ENCODE measurements at places on chromosomes 7 and 10.

GRCh38 chr7:130476297-130477150, 15.4 kb upstream of the MEST start:
- DNase-seq: no peak

DNA sequence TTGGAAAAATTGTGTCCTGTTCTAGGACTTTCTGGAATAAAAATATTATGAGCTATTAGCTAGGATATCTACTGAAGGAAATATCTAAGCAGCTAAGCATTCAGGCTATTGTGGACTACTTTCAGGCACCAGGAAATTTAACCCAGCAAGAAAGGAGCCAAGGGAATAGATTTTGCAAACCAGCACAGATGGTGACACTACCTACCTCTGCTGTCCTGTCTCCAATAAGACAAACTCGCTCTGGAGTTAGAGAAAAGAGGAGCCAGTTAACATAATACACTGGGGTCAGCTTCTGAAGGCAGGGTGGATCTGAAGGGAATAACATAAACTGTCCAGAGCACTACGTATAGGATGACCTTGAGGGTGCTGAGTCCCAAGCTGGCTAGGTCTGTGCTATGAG, 223.7 kb upstream of the PRSS58 start:
- DNase-seq: no peak

- DNase-seq: no peak
Measured at GRCh38 chr10:59027975-59028655, 148.3 kb upstream of the PHYHIPL start.

GRCh38 chr7:155998328-155998691, 186.0 kb upstream of the SHH start:
- DNase-seq: no peak

GRCh38 chr7:137865764-137866163, 19.0 kb upstream of the DGKI start:
- no peak for DNase-seq

DNA sequence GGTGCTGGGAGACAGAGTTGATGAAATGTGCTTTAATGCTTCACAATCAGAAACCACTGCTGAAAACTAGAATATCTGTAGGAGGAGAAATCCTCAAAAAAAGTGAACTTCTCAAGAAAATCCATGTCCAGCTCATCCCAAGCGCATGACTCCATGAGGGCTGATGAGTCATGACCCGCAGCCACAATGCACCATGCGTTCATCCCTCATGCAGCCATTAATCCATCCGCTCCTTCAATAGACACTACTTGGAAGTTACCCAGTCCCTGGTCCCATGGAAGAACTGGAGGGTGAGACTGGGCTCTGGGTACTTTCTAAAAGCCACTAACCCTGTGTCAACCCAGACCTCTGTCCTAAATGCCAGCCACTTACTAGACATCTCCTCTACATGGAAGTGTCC, 24.4 kb downstream of the TMEM273 start:
- no peak for DNase-seq

DNA sequence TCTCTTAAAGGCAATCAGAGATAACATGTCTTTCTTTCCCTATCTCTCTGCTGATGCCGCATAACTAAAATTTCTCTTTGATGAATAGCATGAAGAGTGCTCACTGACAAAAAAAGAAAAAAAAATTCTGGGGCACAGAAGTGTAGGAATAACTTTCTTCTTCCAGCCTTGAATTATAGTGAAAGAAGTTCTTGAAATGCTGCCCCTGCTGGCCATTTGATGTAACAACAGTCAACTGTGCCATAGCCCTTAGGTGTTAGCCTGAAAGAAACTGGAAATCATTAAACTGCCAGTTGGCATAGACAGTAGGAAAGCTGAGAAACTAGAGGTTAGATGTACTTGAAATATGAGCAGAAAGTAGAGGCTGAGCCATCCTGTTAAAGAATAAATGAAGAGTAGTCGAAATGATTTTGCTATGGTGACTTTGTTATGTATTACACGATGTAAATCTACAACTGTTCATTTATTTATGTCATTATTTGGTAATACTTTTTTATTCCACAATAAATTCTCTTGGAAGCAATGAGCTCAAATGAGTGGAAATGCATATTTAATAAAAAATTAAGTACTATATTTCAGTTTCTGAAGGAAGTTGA, 48.3 kb upstream of the FAM171A1 start:
- no peak for DNase-seq

DNA sequence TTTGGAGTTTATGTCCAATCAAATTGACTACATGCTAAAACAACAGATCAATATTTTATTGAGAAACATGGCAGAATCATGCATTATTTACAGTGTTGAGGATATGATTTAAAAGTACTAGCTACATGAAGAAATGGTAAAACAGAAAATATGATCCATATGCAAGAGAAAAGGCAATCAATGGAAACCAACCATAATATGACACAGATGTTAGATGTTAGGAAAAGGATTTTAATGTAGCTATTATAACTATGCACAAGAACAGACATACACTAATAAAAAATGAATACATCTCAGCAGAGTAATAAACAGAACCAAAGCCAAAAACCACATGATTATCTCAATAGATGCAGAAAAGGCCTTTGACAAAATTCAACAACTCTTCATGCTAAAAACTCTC, 166.2 kb upstream of the CACNA2D1 start:
- no peak for DNase-seq

DNA sequence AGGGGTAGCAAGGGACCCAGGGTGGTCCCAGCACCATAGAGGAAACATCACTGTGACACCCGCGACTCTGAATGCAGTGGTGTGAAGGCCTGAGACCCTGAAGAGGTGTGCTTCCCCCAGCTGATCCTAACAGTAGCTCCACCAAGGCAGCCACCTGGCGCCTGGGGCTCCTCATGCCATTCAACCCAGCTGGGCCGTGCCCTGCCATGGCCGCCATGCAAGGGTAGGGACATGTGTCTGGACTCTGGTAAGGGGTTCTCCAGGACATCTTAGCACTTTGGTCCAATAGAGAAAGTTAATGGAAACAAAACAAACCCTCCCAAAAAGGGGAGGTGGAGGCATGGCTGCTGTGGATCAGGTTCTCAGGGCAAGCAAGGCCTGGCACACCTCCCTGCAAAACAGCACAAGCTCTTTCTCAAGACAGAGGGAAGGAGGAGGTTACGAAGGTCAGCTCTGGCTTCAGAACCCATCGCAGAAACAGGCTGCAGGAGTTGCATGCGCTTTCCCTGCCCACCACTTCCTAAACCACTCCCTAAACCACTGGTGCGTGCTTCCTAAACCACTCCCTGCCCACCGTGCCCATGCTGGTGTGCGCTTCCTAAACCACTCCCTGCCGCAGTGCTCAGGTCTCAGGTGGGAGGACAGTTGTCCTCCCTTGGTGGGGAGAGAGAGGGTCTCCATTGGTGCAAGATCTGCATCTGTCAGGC, 108.7 kb downstream of the LARP4B start:
- no peak for DNase-seq

- DNase-seq: no peak
Measured at GRCh38 chr10:123759041-123759440, 92.9 kb downstream of the GPR26 start.

- DNase-seq: no peak
Measured at GRCh38 chr10:44806950-44807349, 104.2 kb upstream of the TMEM72 start.

- DNase-seq: no peak
Measured at GRCh38 chr10:21499701-21500577, 25.5 kb downstream of the SKIDA1 start.

DNA sequence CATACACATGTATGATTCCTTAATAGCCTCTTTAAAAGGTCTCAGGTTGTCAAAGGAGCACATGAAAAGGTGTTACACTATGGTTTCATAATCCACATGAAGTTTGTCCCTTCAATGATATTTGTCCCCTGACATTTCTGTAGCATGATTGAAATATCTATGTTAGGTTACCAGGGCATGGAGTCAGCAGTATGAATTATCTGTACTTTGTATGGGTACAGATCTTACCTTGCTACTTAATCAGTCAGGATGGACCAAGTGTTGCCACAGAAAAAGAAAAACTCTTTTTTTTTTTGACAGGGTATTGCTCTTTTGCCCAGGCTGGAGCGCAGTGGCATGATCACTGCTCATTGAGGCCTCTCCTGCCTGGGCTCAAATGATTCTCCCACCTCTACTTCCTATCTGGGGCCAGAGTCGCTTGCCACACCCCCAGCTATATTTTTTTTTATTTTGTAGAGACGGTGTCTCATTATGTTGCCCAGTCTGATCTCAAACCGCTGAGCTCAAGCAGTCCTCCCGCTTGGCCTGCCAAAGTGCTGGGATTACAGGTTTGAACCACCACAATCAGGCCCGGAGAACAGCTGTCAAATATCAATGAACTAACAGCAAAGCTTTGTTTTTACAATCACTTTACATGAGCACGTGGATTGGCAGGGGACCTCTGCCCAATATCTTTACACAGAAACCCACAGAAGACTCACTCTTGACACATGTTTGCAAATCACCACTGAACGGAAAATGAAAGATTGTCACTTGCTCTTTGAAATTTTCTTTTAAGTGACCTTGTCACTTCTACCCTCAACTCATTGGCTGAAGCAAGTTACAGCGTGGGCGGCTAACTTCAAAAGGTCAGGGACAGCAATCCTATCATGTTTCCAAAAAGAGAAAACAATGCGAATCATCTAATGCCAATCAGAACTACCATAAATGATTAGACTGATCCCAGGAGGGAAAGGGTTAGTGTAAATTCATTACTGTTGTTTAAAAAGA, 140.2 kb downstream of the PRKG1 start:
- DNase-seq: no peak

GRCh38 chr7:82017334-82017943, 247.6 kb upstream of the HGF start:
- DNase-seq: no peak

- no peak for DNase-seq
Measured at GRCh38 chr7:134887523-134887922, 98.8 kb upstream of the AGBL3 start.

GRCh38 chr7:1407892-1408291, 51.4 kb downstream of the MICALL2 start:
- no peak for DNase-seq

DNA sequence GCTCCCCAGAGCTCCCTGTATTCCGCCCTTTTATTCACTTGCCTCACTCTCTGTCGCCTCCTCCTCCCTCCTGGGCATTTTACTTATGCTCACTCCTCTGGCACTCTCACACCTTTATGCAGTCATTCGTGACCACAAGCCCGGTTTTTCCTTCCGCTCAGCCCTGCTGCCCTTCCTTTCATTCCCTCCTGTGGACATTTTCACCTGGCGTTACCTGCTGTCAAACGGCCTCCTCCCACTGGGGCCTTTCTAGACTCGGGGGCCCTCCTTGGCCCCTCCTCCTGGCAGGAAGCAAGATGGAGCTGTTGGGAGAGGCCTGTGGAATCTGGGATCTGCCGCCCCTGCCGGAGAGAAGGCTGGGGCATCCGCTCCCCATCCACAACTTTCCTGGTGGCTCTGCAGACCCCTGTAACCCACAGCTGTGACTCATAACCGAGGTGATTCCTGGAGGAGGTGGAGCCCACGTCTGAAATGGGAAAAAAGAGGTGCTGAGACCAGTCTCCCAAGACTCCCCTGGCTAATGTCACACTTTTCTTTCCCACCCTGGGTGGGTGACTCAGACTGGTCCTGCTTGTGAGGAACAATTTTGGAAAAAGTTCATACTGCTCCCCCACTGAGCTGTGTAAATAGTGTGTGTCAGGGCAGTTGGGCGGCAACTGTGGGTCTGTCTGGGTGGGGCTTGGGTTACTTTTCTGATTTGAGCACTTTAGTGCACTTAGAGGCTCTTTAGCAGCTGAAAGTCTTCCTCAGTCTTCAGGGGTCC, 1.2 kb downstream of the VCL start:
- no peak for DNase-seq

GRCh38 chr10:48519481-48520183, 85.2 kb downstream of the ARHGAP22 start:
- DNase-seq: no peak

DNA sequence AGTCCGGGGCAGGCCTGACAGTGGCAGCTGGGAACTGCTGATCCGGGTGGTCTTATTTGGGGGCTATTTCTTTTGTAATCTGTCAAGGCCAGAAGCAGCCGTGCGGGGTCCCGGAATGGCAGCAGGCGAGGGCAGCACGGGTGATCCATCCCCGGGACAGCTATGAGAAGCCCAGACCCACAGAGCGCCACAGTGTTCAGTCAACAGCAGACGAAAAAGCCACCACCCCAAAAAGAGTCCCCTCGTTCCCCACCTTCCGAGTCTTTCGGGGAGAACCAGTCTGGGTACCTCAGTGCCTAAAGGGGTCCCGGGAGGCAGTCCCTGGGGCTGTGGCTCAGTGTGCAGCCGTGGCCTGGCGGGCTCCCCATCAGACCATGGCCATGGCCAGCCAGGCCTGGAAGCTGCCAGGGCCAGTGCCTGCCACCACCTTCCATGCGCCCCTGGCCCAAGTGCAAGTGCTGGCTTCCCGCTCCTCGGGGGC, 125.1 kb upstream of the KCTD7 start:
- DNase-seq: no peak

GRCh38 chr7:100467638-100468373, 3.7 kb upstream of the SPACDR start:
- DNase-seq: no peak

- DNase-seq: no peak
Measured at GRCh38 chr7:2003451-2003930, 229.3 kb downstream of the MAD1L1 start.

DNA sequence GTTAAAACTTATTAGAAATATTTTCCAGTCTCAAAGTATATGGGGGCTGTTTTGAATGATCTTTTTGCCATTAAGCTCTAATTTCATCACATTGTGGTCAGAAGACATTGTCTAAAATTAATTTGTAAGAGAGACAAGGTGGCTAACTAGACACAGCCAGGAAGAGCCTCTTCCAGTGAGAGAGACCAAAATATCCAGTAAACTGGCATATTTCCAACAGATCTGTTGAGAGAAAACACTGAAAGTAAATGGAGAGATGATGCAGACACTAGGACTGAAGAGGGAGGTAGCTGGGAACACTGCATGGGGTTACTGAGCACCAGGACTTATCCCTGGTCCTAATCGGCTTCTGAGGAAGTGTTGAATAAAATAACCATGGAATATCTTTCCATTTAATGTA, 101.5 kb upstream of the TAS2R16 start:
- no peak for DNase-seq

DNA sequence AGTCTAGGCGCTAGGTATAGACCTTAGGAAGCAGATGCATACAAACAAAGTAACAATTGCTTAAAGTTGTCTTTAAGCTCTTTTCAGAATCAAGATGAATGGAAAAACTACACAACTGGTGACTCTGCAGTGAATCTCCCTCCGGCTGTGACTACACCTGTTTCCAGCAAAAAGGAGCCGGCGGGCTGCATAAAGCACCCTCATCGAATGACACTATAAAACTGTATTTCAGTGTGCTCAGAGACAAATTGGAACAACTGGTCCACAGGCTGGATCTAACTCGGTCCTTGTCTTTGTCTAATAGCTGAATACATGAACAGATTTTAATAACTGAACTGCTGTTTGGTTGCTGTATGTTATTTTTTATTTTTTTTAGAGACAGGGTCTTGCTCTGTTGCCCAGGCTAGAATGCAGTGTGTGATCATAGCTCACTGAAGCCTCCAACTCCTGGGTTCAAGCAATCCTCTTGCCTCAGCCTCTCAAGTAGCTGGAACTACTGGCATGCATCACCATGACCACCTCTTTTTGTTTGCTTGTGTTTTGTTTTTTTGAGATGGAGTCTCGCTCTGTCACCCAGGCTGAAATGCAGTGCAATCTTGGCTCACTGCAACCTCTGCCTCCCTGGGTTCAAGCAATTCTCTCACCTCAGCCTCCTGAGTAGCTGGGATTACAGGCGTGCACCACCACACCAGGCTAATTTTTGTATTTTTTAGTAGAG, 64.2 kb upstream of the SVIL start:
- DNase-seq: no peak

- DNase-seq: no peak
Measured at GRCh38 chr10:58475322-58476277, 37.1 kb upstream of the BICC1 start.

GRCh38 chr10:130242513-130242912, 106.3 kb downstream of the GLRX3 start:
- no peak for DNase-seq
